ENCODE measurements at places on chromosomes 12 and 14.

GRCh38 chr14:70955543-70956480, 48.6 kb downstream of the PCNX1 start:
- peak; percentile 37 for DNase-seq

DNA sequence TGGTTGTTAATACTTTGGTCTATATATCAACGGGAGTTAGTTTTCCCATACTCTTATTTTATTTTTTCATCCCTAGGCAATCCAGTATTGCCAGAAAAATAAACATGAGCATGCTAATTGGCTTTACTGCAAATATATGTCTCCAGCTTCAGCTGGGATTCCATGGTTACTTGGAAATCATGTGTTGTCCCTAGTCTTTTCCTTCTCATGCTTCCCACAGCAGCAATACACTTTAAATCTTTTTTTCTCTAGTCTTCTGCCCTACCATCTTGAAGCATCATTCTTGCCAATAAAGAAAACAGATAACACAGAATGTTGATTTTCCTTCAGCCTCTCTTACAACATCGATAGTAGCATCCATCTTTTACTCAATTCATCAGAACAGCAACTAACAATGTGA, 60.2 kb downstream of the SLC2A13 start:
- DNase-seq: no peak

- DNase-seq: no peak
These were observed 11.2 kb upstream of the MAGOHB start for GRCh38 chr12:10624605-10625004.

DNA sequence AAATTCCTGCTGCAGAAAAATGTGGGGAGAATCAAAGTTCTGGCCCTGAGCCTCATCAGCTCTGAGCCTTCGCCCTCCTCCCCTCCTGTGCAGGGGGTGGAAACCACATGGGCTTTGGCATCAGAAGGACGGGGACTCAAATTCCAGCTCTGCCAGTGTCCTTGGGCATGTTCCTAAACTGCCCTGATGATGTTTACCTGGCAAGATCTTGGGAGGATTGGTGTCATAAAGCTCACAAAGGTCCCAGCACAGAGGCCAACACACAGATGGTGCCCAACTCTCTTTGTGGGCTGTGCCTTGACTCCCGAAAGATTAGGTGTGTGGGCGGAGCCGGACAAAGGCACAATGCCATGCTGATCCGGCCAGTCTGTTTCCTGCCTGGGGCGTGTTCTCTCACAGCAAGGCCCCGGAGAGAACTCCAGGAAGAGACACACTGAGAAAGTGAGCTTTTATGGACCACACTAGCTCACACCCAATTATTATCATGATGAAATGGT, 20.5 kb upstream of the CLMN start:
- DNase-seq: no peak

- DNase-seq: peak; percentile 98
These were observed at the start of the genes APEX1 and OSGEP for GRCh38 chr14:20454516-20455354. TSS of gene APEX1 (plus strand) at chr14:20455226. CDS start at chr14:20455646, 420 bp downstream. TSS of gene OSGEP (minus strand) at chr14:20454812. CDS start at chr14:20454683, 129 bp downstream.

GRCh38 chr14:90303473-90303872, 28.3 kb downstream of the NRDE2 start:
- no peak for DNase-seq

DNA sequence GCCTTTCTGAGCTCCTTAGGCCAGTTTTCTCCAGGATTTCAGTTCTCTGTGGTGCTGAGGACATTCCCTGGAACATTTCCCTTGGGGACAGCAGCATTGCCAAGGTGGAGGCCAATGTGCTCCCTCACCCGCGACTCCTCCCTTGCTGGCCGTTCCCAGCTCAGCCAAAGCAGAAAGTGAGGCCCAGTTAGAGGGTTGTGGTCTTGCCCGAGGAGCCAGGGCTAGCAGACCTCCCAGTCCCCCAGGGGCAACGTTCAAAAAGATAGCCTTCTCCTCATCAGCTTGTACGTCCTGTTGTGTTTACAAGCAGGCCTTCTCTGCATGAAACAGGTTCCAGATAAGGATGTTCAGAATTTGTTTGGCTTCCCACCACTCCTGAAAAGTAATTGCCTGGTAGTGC, 78.4 kb downstream of the SSPN start:
- DNase-seq: no peak

GRCh38 chr12:6927379-6928021, at the start of gene ATN1:
TSS of gene ATN1 (plus strand) at chr12:6927959. CDS start at chr12:6934002, 6,043 bp downstream.
- DNase-seq: peak; percentile 56

DNA sequence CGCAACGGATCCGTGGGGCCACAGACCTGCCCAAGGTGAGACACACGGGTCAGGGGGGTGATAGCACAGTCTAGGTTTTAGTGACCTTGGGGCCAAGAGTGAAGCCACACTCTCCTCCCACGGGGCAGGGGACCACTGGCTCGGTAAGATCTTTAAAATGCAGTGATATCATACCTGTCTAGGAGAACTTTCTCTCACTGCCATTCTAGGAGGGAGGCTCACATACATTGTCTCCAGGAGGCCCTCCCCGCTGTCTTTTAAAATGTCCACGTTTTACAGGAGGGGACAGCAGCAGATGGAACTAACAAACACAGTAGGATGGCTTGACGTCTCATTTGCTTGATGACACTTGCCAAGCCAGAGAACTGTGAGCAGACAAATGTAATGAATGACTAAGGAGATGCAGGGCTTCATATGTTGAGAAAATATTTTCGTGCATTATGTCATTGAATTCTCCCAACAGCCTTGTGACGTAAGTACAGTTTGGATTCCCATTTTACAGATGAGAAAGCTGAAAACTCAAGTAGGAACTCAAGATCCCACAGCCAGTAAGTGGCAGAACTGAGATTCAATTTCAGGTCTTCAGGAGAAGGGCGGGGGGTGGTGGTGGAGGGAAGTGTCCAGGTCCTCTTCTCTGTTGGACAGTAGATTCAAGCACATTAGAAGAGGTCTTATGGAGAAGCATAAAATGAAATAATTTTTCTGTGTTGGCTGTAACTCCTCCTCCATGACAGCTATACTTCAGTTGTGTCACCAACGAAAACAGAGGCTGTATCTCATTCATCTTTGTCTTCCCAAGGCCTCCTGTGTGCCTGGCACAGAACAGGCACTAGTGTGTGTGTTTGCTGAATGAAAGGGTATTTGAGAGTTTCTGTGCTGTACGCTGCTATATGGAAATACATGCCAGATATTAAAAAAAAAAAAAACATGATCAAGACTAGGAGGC, 2.1 kb downstream of the VASH1 start:
- no peak for DNase-seq

DNA sequence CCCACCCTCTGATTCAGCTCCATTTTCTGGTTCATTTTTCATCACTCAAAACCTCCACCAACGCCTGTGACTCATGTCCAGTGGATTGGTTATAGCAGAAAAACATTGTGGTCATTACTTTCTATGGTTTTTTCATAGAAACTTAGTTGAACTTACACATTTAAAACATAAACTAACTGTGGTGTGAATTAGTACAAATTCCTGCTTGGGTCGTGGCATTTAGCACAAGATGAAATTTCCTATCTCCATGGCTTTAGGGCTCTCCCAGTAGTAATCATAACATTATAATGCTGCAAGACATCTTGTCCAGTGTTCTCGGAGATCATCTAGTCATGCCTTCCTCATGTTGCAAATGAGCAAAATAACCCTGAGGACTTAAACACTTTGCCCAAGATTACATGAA, 7.1 kb downstream of the RNASE7 start:
- DNase-seq: no peak

- DNase-seq: no peak
These were observed 1158.8 kb downstream of the AACS start for GRCh38 chr12:126224032-126224431.

DNA sequence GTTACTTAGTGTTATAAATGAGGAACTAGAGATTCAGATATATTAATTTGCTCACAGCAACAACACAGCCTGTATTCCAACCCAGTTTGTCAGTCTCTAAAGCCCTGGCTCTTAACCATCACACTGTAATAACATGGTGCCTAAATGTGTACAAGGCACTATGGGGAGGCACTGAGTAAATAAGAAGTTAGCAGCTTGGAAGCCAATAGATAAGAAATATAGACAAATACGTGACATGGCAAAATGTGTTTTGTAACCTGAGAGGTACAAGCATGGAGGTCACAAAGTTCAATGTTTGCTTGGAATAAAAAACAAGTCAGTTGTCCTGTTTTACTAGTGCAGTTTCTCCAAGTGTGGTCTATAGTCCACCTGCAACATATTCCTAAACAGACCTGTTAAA, 16.3 kb upstream of the SLCO1A2 start:
- DNase-seq: no peak

DNA sequence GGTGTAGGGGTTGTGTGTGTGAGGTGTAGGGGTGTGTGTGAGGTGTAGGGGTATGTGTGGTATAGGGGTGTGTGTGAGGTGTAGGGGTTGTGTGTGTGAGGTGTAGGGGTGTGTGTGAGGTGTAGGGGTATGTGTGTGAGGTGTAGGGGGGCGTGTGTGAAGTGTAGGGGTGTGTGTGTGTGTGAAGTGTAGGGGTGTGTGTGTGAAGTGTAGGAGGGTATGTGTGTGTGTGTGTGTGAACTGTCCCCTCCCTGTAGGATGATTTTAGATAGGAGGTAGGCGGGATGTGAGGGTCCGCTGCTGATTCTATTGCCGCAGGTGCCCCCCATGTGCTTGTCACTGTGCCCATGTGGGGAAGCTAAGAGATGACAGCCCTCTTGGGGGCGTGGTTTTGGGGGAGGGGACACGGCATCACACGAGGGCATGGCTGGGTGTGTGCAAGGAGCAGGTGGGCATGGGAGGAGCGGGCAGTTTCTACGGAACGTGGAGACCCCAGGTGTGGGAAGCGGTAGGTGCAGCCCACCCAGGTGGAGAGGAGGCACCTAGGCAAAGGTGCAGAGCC, 88.5 kb downstream of the DDX51 start:
- DNase-seq: no peak

DNA sequence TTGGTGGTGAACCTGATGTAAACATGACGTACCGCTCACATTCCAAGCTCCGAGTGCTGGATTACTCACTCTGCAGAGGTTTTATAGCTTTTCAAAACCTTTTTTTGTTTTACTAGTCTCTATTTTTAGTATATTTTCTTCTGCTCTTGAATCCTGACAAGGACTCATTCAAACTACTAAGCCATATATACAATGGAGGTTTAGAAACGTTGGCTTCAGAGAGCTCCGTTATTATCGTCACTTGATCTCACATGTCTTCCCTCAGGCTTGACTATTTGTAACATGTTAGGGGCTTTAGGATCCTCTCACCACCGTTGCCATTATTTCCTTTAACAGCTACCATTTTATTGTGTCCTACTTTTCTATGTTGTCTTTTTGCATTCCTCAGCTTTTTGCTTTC, 1321.5 kb upstream of the FLRT2 start:
- no peak for DNase-seq

DNA sequence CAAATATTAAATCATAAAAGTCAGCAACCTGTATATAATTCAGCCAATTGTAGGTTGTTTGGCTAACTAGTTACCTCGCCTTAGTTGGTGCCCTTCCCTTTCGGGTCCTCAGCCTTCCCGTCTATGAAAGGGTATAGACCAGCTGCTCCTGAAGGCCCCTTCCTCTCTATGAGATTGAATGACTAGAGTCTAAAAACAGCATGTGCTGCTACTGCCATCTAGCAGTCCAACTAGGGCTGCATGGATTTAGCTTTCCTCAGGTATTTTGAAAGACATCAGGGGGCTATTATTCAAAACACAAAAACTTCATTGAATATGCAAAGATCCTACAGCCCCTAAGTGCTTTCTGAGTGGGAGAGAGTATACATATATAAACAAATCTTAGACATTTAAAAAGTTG, 37.0 kb upstream of the TMEM263 start:
- DNase-seq: no peak

DNA sequence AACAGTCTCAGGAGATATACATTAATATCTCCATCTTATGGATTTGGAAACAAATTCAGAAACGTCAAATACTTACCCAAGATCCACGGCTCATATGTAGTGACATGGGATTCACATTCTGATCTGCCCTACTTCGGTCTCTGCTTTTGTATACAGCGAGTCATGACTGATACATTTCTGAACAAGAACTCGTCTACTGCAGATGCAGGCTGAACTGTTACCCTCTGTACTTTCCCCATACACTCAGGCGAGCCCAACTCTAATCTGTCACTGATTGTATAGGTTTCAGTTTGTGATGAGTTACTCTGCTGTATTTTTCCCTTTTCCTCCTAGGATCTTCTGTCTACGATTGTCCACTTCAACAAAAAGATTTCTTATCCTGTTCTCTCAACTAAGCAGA, 441.6 kb downstream of the CCDC91 start:
- no peak for DNase-seq

- DNase-seq: no peak
These were observed 1.3 kb downstream of the SDR9C7 start for GRCh38 chr12:56932867-56933266.

DNA sequence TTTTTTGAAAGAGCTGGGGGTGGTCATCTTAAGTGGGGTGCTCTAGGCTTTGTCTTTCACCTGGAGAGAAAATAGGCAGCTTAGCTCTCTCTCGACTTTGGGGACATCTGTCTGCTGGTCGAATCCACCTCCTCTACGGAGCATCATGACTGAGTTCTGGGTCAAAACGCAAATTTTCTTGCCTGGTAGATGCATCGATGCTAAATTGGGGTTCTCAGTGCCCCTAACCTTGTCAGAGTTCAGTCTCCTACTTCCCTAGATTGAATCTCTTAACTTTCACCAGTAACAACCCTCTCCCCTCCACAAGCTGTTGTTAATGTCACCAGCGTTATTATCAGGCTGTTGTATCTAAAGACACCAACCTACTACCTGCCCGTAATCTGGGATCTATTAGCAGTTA, 682 bp downstream of the FLRT2 start:
- no peak for DNase-seq

DNA sequence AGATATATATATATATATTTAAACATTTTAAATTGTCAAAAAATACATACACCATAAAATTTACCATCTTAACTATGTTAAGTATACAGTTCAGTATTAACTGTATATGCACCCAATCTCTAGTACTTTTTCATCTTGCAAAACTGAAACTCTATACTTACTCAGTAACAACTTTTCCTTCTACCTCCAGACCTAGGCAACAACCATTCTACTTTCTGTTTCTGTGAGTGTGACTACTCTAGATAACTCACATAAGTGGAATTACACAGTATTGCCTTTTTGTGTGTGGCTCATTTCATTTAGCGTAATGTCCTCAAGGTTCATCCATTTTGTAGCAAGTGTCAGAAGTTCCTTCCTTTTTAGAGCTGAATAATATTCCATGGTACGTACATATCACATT, 8.2 kb downstream of the FAM234B start:
- DNase-seq: no peak

DNA sequence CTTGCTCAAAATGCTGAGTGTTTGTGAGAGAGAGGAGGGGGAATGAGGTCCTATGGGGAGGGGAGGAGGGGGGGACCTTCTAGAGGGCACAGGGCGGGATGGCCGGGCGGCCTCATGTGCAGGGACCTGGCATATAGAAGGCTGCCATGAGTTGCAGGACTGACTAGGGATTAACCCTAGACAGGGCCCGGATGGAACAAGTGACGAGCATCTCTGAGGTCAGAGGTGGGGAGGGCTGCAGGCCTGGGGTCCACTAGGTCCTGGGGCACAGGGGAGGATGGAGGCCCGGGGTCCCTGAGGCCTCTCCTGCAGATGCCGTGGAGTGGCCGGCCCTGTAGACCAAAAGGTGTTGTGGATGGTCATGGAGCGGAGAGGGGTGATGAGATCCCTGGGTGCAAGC, 104.0 kb upstream of the EIF5 start:
- no peak for DNase-seq

Measured in activated naive CD4-positive, alpha-beta T cell treated with Interleukin-2 at 50 U/mL for 16 hours (primary cell).